ENCODE measurements at places on chromosomes 5 and 9. TPM values are rescaled to one million over a fixed set of nuclear protein-coding genes. Genes with fewer than 3 reads are reported as not detected.

Gene NDST1
- total RNA-seq: 142 TPM

Gene FBP1
- total RNA-seq: 0.36 TPM

Gene HAVCR2
- not detected for total RNA-seq

DNA sequence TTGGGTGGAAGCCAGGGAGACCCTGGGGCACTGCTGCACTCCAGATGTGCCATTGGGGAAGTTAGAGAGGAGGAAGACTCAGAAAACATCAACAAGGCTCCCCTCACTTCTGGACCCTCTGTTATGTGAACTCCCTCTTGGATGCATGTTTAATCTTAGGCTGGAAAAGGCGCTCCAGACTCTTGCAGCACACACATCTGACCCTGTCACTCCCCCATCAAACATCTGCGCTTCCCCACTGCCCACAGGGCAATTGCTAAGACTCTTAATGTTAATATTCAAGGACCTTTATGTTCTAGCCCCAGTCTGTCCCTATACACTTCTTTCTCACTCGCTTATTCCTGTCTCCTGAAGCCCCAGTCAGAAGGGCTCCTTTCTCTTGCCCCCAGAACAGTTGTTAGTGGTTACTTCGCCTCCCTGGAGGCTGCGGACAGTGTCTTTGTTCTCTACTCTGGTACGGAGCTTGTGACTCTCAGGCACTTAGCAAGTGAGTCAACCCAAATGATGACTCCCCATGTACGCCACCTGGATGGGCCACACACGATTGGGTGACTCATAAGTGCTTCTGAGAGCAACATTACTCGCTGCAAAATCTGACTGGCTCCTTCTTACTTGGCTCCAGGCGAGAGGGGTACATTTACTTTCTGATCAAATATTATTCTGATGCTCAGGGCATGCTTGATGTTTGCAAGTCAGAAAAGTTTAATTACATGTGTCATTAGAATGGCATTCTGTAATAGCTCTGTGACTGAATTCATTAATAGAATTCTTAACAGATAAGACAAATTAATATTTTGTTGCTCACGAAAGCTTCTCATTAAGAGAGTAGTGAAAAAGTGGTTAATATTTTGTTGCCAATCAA is 193.6 kb downstream of the HSPA4 start:
- H3K4me1 ChIP-seq: peaks cover 37% of the 10 kb centered on the region
- no peak overlapping the region for H3K4me3 ChIP-seq
- peak overlapping the region; percentile 66 for H3K27ac ChIP-seq
- no peaks in the 10 kb centered on the region for H3K36me3 ChIP-seq

- H3K36me3 ChIP-seq: no peaks in the 10 kb centered on the region
- H3K4me1 ChIP-seq: no peaks in the 10 kb centered on the region
- H3K4me3 ChIP-seq: no peak overlapping the region
- DNase-seq: no peak
These were observed 34.5 kb upstream of the GLIS3 start for GRCh38 chr9:4334410-4334813.

- H3K4me1 ChIP-seq: peaks cover 5% of the 10 kb centered on the region
These were observed 191.5 kb downstream of the ZNF608 start for GRCh38 chr5:124554746-124555578.
